Stimulated activated CD4-positive, alpha-beta T cell treated with anti-CD3 and anti-CD28 coated beads, Interleukin-1b, Interleukin-23, amount 100 ng/mL, for 1 hour (primary cell): ENCODE measurements at places on chromosomes 4 and X.

DNA sequence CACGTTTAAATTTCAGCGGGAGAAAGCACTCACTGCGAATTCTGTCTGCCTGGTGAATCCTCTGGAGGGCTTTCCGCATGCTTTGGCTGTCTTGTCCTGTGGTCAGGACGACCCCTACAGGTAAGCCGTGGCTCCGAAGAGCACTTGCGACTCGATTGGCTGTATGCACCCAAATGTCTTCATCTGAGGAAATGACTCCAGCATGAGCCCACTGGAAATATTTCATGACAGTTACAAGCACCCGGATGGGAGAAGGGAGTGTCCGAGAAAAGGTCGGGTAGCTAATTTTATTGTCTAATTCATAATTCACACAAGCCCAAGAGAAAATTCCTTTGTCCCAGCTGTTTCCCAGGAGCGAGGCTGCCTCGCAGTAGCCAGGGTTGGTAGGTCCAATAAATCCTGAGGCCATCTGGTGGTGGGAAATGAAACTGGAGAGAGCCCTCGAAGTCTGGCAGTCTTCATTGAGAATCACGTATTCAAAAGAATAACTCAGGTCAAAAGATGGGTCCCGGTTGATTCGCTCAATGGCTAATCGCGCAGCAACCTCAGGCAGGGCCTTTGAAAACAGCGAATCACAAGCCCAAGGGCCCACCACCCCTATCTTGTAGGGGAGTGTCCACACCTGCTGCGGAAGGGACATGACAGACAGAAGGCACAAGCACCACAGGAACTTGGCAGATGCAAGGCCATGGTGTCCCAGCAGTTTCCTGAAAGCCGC lies 6.6 kb downstream of the GUCY2F start:
- DNase-seq, result no peak

- no peak for DNase-seq
Measured at GRCh38 chr4:10659251-10659650, 25.3 kb downstream of the CLNK start.

- no peak for DNase-seq
Measured at GRCh38 chrX:139025816-139026215, 314.3 kb upstream of the FGF13 start.

DNA sequence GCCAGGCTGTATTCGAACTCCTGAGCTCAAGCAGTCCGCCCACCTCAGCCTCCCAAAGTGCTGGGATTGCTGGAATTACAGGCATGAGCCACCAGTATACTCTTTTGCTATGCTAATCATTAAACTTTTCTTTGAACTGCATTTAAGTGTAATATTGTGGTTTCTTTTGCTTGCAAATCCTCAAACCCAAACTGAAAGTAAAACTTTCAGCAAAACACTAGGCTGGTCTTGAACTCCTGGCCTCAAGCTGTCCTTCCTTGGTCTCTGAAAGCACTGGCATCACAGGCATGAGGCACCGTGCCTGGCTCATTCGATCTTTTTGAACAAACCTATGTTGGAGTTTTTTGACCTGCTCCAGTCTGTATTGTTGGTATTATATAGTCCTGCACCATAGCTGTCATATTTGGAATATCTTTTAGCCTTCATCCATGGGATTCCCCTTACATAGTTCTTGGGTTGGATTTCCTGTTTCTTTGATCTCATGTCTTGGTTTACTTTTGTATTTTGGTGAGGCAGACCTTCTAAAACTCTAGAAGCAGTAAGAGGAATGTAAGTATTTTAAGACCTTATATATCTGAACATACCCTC lies 34.1 kb downstream of the MOB1B start:
- no peak for DNase-seq

DNA sequence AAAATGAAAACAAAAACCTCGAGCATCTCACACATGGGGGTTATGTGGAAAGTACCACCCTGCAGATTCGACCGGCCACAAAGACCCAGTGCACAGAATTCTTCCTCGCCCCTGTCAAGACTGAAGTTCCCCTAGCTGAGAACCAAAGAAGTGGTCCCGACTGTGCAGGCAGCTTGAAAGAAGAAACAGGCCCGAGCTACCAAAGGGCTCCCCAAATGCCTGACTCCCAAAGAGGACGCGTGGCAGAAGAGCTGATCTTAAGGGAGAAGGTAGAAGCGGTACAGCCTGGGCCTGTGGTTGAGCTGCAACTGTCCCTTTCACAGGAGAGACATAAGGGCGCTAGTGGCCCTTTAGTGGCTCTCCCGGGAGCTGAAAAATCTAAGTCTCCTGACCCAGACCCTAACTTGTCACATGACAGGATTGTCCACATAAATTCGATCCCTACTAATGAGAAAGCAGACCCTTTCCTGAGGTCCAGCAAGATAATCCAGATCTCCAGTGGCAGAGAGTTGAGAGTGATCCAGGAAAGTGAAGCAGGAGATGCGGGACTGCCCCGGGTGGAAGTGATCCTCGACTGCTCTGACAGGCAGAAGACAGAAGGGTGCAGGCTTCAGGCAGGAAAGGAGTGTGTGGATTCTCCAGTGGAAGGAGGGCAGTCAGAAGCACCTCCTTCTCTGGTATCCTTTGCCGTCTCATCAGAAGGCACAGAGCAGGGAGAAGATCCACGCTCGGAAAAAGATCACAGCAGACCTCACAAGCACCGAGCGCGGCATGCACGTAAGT lies 108.8 kb upstream of the MYOZ2 start:
- DNase-seq, result no peak

DNA sequence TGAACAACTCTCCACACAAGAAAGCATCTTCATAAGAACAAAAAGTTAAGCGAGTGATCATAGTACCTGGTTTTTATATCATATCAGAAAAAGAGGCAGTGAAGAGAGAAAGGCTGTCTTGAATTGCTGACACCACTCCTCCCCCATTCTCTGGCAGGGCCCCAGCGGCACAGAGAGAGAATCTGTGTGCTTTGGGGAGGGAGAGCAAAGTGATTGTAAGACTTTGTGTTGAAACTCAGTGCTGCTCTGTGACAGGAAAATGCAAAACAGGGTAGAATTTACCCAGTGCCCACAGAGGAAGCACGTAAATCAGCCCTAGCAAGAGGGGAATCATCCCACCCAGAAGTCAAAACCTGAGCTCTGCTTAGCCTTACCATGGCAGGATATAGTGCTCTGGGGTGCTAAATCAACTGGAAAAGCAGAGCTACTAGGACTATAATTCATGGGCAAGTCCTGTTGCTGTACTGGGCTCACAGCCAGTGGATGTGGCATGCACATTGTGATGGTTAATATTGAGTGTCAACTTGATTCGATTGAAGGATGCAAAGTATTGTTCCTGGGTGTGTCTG lies 174.6 kb downstream of the PRR32 start:
- DNase-seq, result no peak

- no peak for DNase-seq
Measured at GRCh38 chrX:153649915-153650782, 3.1 kb downstream of the DUSP9 start.

DNA sequence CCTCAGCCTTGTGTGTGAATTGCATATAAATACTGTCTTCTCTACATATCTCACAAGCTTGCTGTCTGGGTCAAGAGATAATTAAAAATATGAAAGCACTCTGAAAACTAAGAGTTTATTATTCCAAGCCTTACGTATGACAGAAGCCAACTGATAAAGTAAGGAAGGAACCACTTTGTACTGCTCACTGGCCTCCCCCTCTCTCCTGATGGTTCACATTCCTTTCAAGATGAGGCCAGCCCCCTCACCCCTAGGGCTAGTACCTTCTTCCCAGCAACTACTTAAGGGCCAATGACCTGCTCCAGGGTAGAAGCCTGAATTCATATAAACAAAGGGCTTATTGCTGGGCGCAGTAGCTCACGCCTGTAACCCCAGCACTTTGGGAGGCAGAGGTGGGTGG lies 5.4 kb upstream of the SOWAHD start:
- no peak for DNase-seq

DNA sequence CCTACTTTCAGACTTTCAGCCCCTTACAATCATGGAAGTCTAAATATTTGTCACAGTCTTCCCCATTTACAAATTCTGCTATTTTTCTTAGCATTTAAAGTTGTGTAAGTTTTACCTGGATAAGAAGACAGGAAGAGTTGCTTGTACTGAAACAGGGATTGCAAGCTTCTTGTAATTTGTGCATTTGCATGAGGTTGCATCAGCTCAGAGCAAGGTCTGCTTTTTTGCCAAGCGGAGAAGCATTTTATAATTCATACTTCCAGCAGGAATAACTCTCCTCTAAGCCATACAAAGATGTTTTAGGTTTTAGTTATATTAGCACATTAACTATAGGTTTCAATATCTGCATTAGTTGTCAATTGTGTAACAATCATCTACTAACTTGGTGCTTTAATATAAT lies 922.0 kb upstream of the PABPC4L start:
- no peak for DNase-seq

DNA sequence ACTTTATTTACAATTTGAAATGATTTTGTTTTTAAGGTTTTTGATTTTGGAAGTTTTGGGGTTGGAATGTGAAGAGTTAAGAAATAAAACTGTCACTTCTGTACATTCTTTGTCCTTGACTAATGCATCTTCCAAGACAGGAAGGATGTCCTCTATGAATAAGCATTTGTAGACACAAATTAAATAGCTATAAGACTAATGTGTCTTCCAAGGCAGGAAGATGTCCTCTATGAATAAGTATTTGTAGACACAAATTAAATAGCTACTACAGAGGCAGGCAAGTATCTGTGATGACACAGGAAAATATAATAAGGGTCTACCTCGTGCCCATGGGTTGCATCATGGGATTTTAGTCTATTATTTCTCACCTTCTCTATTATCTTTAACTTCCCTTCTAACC lies 14.5 kb downstream of the PRSS48 start:
- DNase-seq, result no peak

DNA sequence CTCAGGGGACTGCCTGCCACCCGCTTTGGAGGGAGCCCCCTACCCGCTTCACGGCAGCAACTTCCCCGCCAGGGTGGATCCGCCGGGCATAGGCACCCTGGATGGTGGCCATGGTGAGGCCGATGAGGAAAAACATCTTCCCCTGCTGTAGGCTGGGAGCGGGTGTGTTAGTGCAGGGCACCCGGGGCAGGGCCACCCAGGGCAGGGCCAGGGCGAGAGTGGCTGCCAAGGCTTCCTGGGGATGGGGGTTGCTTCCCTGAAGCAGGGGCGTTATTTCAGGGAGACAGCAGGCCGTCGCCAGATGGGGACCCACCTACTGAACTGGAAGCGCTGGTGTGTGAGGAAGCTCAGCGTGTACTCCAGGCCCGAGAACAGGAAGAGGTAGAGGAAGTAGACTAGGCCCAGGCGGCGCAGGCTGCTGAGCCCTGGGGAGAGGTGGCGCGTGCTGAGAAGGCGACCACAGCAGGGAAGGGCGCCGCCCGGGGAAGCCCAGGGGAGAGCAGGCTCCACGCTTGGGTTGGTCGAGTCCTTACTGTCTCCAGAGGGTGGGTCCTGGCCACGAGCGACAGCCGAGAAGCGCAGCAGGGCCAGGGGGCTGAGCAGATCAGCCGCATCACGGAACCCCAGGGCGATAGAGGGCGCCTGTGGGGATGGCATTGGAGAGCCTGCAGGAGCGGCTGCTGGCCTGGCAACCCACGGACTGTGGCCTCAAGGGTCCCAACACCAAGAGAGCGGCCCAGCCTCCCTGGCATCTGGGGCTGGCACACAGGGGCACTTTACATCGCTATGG lies 31.5 kb downstream of the NOP14 start:
- DNase-seq, result no peak

DNA sequence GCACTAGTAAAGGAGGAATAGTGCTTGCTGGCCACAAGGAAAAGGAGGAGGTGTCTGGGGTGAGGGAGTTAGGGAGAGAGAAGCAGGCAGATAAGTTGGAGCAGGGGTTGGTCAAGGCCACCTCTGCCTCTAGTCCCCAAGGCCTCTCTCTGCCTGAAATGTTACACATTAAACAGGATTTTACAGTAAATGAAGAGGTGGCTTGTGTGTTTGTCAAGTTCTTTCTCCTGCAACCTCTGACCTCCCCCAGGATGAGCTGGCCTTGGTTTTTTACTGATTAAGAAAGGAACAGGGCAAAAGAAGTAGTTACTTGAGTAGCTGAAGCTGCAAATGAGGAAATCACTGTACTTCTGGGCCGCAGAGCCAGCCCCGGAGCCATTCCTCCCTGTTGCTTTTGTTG lies 2.0 kb downstream of the GJB1 start:
- no peak for DNase-seq

DNA sequence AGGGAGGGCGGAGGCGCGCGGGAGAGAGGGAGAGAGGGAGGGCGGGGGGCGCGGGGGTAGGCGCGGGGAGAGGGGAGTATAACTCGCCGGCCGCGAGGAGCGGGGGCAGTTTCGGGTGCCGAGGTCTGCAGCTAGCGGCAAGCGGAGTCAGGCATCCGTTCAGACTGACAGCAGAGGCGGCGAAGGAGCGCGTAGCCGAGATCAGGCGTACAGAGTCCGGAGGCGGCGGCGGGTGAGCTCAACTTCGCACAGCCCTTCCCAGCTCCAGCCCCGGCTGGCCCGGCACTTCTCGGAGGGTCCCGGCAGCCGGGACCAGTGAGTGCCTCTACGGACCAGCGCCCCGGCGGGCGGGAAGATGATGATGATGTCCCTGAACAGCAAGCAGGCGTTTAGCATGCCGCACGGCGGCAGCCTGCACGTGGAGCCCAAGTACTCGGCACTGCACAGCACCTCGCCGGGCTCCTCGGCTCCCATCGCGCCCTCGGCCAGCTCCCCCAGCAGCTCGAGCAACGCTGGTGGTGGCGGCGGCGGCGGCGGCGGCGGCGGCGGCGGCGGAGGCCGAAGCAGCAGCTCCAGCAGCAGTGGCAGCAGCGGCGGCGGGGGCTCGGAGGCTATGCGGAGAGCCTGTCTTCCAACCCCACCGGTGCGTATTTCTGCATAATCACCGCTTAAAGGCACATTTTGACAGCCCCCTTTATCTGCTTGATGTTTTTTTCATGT lies at the start of gene POU4F2:
TSS of gene POU4F2 (plus strand) at position 108 of the 720 bp plus-strand sequence. CDS start at position 356, 248 bp downstream.
- DNase-seq, result no peak

- DNase-seq, result no peak
Measured at GRCh38 chrX:98194036-98194435, 1310.3 kb downstream of the RPA4 start.

- no peak for DNase-seq
Measured at GRCh38 chrX:148930206-148930729, 429.9 kb downstream of the AFF2 start.

GRCh38 chrX:40922307-40922706 lies 162.9 kb upstream of the USP9X start:
- no peak for DNase-seq

DNA sequence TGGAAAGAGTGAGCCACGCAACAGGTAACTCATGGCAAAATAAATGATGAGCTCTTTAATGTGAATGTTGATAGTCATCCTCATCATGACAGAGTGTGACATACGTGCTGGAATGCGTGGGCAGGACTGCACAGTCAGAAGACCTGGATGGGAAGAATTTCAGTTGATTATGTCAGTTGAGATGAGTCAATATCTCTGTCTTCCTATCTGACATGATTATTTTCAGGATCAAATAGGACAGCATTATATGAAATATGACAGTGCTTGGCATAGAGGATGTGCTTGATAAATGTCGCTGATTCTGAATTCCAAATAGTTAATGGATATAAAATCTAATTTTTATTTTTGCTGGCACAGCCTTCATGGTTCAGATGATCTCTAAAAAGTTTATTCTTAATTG lies 95.1 kb downstream of the IL15 start:
- DNase-seq, result no peak

- no peak for DNase-seq
Measured at GRCh38 chr4:15451866-15452765, 17.6 kb upstream of the CC2D2A start.

GRCh38 chr4:42917296-42917695 lies 24.8 kb downstream of the GRXCR1 start:
- no peak for DNase-seq
